Fibroblast of the aortic adventitia (primary cell): ENCODE measurements at places on chromosomes 11 and 22. TPM values are rescaled to one million over a fixed set of nuclear protein-coding genes. Genes with fewer than 3 reads are reported as not detected.

The SNRPD3 gene
- 50.7 and 112 TPM in 2 replicates for total RNA-seq

The OR5W2 gene
- total RNA-seq = not detected in 2 replicates

The SOX10 gene
- total RNA-seq = not detected in 2 replicates

The OR2AG2 gene
- 0.09 and 0.33 TPM in 2 replicates for total RNA-seq

The SORL1 gene
- 1.2 and 1.4 TPM in 2 replicates for total RNA-seq

The OMP gene
- 1.1 TPM in 1 of 2 replicates, not detected in the other for total RNA-seq

The TESMIN gene
- 1.2 TPM in 1 of 2 replicates, not detected in the other for total RNA-seq

The MAJIN gene
- not detected in 2 replicates for total RNA-seq

The CBLIF gene
- not detected in 2 replicates for total RNA-seq

The HEPHL1 gene
- total RNA-seq = not detected in 2 replicates

The GSTT2 gene
- 0.54 TPM in 1 of 2 replicates, not detected in the other for total RNA-seq

The CNGA4 gene
- total RNA-seq = not detected in 2 replicates

The IGLL1 gene
- not detected in 2 replicates for total RNA-seq

The OR52M1 gene
- total RNA-seq = not detected in 2 replicates

The TEX54 gene
- total RNA-seq = 0.54 TPM in 1 of 2 replicates, not detected in the other

The OR4S2 gene
- not detected in 2 replicates for total RNA-seq

The GAL3ST3 gene
- not detected in 2 replicates for total RNA-seq
